ENCODE measurements at places on chromosomes 6 and 20.

DNA sequence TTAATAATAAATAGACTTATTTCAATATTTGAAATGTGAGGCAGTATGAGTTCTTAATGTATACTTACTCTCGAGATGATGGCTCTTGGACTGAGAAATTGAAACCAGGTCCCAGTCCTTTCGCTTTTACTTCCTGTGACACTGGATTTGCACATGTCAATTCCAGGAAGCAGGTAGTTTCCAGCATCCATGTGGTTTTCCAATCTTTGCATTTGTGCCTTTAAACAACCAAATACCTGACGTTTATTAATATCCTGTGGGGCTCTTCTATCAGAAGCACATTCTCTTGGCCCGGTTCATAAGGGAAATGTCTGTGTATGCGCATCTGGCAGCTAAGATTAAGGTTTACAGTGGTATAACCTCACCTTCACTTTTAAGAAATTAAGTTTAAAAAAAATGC is 13.1 kb downstream of the UTRN start:
- DNase-seq = no peak

GRCh38 chr6:109460161-109460829 is 4.7 kb upstream of the MICAL1 start:
- no peak for DNase-seq

DNA sequence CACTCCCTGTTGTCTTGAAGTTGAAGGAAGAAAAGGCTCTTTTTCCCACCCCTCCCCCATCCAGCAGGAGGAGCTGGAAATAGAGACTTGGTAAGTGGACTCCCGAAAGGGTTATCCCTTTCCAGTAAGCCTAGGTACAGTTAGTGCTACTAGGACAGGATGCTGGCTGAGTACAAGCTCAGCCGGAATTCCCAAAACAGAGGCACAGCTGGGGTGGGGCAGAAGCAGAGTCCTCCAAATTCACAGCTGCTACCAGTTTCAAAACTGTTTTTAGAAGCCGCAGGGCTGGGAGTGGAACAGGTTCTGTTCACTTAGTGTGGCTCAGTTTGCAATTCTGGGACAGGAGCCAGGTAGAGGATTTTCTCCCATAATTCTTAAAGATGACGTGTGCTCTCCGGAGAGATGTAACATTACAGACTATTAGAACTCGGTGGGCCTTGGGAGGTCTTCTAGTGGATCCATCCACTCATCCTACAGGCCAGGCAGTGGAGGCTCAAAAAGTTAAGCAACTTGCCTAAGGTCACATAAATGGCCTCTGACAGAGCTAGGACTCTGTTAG is 19.0 kb upstream of the UTRN start:
- DNase-seq = no peak

GRCh38 chr6:146357578-146358430 is 185.8 kb upstream of the RAB32 start:
- DNase-seq = no peak

DNA sequence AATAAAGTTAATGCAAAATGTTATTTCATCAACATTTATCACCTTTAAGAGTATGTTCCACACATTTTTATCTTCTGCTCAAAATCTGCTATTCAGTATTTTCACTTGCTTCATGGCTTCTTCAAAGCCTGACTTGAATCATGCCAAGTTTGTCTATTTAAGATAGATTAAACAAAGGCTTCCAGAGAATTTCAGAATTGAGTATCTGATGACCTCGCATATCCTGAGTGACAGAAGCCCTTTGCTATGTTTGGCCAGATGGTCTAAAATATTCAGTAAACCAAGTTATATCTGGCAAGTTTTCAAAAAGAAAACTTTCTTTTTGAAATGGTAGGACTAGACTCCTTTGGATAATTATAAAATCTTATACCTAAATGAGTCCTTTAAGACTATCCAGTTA is 348.9 kb upstream of the KCNQ5 start:
- DNase-seq = no peak

- DNase-seq = no peak
These were observed 74.1 kb upstream of the HDDC2 start for GRCh38 chr6:125375821-125376220.

DNA sequence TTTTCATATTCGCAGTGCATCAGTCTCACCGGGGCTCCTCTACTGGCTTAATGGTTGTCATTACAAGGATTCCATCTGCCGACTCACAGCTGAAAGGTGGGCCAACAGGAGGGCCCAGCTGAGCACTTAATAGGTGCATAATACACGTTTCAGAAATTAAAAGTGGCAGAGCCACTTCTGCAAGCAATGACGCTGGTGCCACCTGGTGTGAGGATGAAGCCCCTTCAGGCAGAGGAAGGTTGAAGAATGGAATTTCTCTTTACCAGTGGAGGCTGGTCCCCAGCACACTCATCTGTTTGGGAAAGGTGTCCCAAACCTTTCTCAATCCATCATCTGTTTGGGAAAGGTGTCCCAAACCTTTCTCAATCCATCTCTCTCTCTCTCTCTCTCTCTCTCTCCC is 8.2 kb upstream of the STMND1 start:
- no peak for DNase-seq

DNA sequence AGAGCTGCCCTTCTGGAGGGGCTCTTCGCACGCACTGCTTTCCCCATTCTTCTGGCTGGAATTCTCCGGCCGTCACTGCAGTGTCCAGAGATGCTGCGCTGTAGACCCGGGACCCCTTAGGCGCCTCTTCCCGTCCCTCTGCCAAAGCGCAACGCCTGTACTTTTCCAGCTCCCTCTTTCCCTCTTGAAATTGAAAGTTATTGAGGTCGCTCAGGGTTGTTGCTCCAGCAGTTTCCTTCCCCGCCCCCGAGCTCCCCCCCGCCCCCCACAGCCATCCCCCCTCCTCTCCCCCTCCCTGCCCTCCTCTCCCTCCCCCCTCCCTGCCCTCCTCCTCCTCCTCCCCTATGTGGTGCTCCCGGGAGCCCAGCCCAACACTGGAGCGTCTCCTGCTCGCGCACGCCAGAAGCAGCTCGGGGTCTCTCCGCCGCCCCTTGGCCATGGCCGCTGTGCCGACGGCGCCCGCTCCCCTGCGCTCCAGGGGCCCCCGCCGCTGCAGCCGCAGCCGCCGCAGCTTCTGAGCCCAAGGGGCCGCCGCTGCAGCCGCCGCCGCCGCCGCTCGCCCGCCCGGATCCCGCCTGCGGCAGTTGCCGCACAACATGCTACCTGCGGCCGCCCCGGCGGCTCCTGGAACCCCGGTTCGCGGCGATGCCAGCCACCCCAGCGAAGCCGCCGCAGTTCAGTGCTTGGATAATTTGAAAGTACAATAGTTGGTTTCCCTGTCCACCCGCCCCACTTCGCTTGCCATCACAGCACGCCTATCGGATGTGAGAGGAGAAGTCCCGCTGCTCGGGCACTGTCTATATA is at the start of gene RSPO3:
Gene RSPO3, plus strand, starts transcription at position 374 of the 804 bp plus-strand sequence. CDS start 522 bp downstream, outside the sequence.
- peak; percentile 44 for DNase-seq

- DNase-seq = no peak
These were observed 772.0 kb downstream of the HACE1 start for GRCh38 chr6:104087765-104088164.

- no peak for DNase-seq
These were observed 67.9 kb upstream of the HMGN3 start for GRCh38 chr6:79302341-79302740.

DNA sequence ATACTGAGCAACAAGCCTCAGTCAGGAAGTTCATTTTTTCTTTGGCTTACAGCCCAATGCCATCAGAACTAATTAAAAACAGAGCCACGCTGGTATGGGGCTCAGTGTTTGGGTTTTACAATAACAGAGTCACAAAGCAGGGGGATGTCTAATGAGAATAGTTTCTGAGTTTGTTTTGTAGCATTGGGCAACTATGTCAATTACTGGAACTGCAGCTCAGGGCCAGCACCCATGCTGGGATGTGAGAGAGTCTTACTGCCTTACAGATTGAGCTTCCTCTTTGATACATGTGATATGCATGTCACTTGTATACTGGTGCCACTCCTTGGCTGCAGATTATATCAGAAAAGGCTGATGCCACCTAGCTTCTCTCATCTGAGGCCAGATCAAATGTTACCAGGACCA is 117.6 kb downstream of the TFAP2B start:
- DNase-seq = no peak

- DNase-seq = no peak
These were observed 313.6 kb downstream of the CDC5L start for GRCh38 chr6:44701038-44701636.

DNA sequence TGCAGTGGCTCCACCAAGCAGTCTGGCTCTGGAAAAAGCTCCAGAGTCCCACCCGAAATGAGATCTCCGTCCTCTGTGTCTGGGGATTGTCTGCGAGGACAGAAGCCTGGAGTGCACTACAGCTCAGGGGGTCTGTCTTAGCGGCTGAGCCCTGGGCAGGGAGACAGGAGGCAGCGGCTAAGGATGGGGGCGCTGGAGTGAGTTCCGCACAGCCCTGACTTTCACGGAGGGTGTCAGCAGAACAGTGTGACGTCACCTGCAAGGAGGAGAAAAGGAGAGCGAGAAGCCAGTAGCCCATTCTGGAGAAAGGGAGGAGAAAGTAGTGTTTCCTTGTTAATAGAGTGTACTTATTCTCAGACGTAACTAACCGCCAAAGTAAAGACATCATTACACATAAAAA is 97.6 kb downstream of the FAM50B start:
- DNase-seq = no peak

DNA sequence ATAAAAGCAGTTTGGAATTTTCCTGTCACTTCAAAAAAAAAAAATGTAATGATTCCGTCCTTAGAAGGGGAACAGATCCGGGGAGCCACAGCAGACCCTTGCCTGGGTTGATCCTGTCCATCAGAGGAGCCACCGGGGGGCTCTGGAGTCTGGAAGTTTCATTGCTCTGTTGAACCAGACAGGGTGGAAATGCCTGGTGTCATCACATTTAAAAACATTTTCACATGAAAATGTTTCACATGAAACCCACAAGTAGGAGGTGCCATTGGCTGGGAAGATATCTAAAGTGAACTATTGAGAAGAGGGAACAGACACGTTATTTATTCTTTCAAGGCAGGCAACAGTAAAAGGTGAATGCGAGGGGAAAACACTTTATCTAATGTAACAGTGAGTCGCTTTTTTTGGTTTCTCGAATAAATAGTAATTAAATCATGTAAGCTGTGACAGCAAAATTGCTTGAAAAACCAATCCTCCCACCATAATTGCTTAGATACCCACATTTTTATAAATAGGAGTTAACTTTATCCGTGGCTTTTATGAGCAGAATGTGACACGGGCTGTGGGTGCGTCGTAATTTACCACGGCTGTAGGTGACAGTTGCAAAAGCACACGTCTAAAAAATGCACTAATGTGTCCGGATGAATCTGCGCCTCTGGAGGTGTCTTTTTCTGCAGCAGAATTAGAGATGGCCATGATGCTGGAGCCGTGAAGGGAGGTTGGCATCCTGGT is 323.4 kb downstream of the TAF4 start:
- no peak for DNase-seq

DNA sequence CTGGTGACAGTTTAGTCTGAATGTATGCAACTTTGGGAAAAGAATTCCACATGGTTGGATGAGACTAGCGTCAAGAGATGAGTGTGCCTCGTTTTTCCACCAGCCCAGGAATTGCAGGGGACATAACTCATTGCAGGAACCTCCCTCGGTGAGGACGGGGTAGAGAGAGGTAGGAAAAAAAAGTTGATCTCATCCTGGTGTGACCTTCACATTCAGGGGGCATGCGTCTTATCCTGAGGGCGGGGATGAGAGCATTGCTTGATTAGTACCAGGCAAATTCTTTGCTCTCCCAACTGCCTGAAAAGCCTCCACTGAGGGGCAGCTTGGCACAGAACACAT is 11.8 kb downstream of the TLDC2 start:
- DNase-seq = no peak

DNA sequence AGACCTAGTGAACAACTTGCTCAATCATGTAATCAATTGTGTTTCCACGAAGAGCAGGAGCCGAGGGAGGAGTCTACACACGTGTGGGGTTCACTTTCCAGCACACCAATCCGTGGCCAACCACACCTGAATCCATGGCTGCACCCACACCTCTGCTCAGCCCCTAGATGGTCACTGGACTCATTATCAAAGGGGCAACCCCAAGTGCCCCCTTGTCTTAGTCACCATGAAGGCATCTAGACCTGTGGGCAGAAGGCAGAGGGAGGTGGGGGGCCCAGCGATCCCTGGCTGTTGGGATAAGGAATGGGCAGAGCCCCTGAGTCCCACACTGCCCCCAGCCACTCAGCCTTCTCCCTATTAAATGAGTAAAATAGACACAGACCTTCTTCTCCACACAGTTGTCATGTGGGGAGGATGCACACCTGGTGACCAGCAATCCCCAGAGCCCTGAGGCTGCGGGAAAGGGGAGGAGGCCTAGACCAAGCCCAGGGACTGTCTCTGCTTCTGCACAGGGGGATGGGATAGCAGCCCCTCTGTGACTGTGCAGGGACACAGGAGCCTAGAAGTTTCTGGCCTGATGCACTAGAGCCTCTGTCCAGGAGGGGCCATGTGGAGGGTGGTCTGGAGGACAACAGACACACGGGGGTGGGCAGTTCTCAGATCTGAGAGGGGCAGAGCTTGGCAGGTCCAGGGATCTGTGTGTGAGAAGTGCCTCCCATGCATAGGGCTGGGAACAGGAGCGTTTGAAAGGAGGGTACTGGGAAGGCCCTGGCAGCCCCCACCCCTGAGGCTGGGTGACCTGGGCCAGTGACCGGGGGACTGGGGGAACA is 1.9 kb upstream of the RAET1L start:
- no peak for DNase-seq

DNA sequence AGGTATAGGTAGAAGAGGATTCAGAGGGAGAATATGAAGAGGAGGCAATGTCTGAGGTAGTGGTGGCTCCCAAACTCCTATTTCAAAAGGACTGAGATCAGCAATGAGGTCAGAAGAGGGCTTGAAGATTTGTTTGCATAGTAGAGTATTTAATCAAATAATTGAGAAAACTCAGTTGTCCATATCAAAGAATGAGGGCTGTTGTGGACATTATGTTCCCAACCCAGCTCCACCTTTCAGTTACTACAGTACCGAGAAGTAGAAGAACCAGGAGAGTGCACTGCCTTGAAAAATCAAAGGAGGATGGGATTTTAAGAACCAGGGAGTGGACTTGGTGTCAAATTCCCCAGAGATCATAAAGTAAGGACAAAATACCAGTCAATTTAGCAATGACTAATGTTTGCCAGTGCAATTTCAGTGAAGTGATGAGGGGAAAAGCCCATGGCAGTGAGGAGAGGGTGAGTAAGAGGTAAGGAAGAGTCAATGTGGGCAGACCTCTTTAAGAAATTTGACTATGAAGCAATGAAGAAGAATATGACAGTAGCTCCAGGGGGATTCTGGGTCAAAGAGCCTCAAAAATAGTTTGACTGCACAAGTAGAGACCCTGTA is 382.4 kb downstream of the PKHD1 start:
- no peak for DNase-seq

- no peak for DNase-seq
These were observed 54.5 kb upstream of the DYNLRB1 start for GRCh38 chr20:34461779-34462087.

GRCh38 chr6:113739041-113739655 is 118.0 kb upstream of the MARCKS start:
- DNase-seq = no peak
